ENCODE measurements at places on chromosomes 3 and 15. TPM values are rescaled to one million over a fixed set of nuclear protein-coding genes. Genes with fewer than 3 reads are reported as not detected.

GRCh38 chr15:48361685-48362084 is 30.5 kb downstream of the DUT start:
- DNase-seq: no peak

DNA sequence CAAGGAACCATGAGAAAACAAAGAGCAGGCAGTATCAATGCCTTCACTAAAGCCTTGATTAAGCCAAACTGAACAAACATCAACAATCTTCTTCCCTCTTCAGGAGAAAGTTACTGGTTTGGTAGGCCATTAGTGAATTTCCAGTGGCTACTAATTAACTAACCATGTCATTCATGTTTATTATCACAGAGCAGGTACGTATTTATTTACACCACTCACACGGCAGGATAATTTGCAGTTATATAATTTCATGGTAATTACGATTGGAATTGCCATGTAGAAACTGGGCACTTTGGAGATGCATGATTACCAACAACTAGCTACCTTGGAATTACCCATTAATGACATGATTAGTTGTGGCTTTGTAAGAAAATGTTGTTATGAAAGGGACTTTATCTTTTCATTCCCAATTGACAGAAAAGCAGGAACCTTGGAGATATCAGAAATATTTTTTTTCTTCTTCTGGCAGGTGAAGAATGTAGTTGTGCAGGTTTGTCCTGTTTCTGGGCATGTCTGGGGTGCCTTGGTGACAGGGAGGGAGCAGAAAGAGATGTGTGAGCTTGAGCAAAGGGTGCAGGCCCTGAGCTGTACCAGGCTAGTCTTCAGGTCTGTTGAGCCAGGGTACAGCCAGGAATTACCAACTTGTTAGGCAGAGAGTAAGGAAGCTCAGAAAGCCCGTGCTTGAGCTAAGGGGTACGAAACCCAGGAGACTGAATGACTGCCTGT is 310.7 kb downstream of the RORA start:
- DNase-seq: no peak

DNA sequence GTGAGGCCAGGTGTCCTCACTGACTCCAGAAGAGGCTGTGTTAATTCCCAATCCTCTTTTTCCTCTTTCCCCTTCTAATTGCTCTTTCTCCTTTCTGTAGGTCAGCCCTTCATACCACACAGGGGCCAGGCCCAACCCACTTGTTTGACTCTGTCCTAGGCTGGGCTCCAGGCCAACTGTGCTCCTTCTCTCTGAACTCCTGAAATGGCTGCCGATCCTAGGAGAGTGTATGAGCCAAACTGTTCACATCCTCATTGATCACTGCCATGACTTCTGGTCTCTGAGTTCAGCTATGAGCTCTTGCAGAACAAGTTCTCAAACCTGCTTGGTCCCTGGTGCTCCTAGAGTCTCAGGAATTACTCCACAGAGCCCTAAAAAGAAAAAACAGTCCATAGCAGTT is 145.1 kb downstream of the VGLL4 start:
- DNase-seq: no peak

DNA sequence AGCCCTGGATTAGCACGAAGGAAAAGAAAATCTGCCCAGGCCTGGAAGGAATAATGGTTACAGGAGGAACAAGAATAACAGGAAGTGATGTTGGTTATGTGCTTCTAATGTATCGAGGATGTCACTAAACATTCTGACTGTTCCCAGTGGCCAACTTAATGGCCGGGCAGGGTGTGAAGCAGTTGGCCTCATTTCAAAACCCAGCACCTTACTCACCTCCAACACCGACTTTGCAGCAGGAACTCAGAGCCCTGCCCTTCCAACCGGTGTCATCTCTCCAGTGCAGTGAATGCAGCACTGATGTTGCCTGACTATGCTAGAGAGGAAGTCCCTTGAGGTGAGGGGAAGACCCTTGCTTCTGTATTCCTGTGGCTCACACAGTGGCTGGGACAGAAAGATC is 162.4 kb upstream of the LRTM1 start:
- no peak for DNase-seq

DNA sequence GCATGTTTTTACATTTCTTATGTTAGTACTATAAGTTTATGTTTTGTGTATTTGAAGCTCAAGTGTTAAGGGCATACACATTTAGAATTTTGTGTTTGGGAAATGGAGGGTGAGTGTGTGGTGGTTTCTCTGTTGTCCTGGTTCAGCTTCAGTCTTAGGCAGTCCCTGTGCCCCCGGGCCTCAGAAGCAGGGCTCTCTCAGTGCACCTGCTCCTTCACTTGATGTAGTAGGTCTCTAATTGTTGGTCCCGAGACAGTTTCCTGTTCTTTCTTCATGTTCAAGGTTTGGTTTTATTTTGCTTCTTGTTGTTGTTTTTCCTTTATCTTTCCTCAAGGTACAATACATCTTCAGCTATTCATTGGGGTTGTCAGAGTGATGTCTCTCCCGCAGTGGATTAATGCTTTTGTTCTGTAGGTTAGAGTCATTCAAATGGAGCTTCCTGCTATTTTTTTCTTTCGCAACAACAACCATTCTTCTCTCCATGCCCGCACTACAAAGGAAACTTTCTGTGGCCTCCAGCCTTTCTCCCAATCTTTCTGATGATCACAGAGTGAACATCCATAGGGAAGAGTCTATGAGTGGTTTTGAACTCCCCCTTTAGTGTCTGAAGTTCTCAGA is 177.8 kb upstream of the GOLGA6L4 start:
- DNase-seq: no peak

DNA sequence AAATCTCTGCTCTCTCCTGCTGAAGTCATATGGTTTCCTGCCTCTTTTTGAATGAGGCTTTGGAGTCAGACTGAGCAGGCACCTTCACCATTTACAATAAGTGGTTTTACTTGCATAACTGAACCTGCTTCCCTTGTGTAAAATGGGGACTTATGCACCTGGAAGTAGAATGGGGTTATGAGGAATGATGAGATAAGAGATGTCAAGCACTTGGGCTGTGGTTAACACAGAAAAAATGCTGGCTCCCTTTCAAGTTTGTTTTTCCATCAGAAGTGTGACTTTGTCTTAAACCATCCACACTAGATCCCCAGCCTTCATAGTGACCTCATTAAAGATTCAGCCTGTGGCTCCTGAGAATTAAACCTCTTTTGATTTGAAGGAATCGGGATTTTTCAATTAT is 5.2 kb downstream of the EXOSC7 start:
- no peak for DNase-seq

Gene RASA2
- polyA plus RNA-seq: 25.3 TPM

Gene HRG
- 0.04 TPM for polyA plus RNA-seq
